ENCODE measurements at places on chromosomes 1 and 21. TPM values are rescaled to one million over a fixed set of nuclear protein-coding genes. Genes with fewer than 3 reads are reported as not detected.

GRCh38 chr1:152367436-152367835 is 7.6 kb upstream of the FLG2 start:
- DNase-seq: no peak

DNA sequence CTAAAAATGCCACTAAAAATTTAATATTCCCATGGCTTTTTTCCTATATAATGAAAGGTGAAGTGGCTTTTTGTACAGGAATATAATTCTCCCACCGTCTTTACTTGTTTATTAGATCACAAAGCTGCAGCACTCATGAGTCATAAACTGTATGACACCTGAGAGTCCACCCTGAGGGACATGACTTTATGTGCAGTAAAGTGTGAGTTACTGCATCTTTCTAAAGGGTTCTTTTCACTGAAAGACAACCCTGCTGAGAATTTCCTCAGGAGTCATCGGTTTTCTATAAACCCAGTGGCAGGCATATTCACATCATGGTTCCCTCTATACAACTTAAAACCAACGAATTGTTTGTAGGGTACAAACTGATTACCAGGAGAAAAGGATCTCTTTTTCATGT is 77.4 kb downstream of the APP start:
- DNase-seq: peak; percentile 57

GRCh38 chr1:110132682-110133081 is 17.6 kb upstream of the SLC6A17 start:
- no peak for DNase-seq

DNA sequence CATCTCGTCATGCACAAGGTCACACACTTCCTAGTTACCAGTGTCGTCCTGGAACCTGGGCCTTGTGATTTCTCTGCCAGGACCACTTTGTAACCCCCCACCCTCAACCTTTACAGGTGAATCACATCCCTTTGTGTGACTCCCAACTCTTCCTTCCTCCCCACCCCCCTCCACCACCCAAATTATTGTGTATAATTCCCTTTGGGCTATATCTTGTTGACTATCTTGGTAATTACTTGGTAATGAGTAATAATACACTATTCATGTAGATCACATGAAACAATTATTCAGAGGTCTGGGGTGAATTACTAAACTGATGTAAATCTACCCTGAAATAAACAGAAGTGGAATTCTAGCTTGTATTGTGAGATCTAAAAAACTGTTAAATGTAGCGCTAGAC is 1.7 kb downstream of the KCNK1 start:
- DNase-seq: no peak

DNA sequence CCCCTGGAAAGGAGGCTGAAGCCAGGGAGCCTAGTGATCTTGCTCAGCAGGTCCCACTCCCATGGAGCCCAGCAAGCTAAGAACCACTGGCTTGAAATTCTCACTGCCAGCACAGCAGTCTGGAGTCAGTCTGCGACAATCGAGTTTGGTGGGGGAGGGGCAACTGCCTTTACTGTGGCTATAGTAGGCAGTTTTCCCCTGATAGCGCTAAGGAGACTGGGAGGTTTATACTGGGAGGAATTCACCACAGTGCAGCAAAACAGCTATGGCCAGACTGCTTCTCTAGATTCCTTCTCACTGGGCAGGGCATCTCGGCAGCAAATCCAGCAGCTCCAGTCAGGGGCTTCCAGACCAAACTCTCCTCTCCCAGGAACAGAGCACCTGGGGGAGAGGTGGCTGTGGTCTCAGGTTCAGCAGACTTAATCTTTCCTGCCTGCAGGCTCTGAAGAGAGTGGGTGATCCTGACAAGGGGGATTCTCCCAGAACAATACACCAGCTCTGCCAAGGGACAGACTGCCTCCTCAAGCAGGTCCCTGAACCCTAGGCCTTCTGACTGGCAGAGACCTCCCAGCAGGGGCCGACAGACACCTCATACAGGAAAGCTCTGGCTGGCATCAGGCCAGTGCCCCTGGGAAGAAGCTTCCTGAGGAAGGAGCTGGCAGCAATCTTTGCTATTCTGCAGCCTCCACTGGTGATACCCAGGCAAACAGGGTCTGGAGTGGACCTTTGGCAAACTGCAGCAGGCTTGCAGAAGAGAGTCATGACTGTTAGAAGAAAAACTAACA is 548.5 kb upstream of the NEGR1 start:
- no peak for DNase-seq

- no peak for DNase-seq
These were observed 38.6 kb upstream of the ETS2 start for GRCh38 chr21:38766987-38767722.

DNA sequence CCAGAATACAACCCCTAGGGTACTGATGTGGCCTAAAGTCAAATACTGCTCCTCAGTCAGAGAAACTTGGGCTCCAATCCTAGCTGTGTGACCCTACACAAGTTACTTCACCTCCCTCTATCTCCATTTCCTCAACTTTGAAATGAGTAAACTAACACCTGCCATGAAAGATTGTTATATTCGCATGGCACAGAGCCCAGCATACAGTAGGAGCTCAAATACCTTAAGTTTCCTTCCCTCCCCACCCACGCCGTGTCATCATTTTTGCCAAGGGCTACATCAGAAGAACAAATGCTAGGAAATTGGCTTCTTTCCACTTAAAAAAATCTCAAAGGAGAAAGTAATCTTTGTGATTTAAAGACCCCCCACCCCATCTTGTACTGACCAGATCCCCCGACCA is 22.2 kb upstream of the ZNF362 start:
- DNase-seq: no peak

DNA sequence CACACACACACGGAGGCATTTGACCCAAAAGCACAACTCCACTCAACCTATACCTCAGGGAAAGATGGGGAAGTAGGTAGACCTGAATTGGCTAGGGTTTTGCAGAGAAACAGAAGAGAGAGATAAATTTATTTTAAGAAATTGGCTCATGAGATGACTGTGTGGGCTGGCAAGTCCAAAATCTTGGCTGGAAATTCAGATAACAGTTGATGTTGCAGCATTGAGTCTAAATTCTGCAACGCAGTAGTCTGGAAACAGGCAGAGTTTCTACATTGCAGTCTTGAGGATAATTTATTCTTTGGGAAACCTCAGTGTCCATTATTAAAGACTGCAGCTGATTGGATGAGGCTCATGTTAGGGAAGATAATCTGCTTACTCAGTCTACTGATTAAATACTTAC is 4.3 kb upstream of the LCE2B start:
- DNase-seq: no peak

GRCh38 chr1:203140743-203141520 is 13.4 kb downstream of the ADORA1 start:
- DNase-seq: no peak

GRCh38 chr1:229360420-229360819 is 17.6 kb upstream of the CCSAP start:
- DNase-seq: no peak

GRCh38 chr1:194369060-194369459 is 1182.6 kb upstream of the B3GALT2 start:
- no peak for DNase-seq

GRCh38 chr1:23341931-23342692 is 2.0 kb downstream of the HNRNPR start:
- no peak for DNase-seq

GRCh38 chr1:243471754-243472745 is 216.2 kb downstream of the SDCCAG8 start:
- peak; percentile 68 for DNase-seq

Gene S100A7
- total RNA-seq: not detected

Gene RGSL1
- total RNA-seq: not detected

Gene LHX8
- not detected for total RNA-seq

Data from A172 (cell line).